ENCODE measurements at places on chromosomes 6 and 20. TPM values are rescaled to one million over a fixed set of nuclear protein-coding genes. Genes with fewer than 3 reads are reported as not detected.

DNA sequence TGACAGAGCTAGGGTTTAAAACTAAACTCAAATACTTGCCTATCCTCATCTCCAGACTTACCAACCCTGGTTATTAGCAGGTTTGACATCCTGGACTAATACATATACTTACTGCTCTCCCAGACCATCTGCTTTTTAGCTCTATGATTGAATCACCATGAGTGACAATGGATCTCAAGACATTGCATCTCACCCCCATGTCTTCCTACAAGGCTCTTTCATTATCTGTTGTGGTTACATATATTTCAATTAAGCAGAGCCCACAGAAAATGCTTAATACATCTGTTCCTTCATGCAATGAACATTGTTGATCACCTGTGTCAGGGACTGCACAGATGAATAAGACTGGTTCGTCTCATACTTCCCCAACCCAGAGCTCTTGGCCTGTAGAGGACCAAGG is 19.4 kb downstream of the SAMD3 start:
- no peak for DNase-seq
- H3K27me3 ChIP-seq = no peaks in the 10 kb centered on the region
- 0 out of 2 replicates have a peak overlapping the region, but pooled peaks have one; percentile 2 for H3K27ac ChIP-seq
- peaks cover 10% of the 10 kb centered on the region for H3K4me1 ChIP-seq
- H3K36me3 ChIP-seq = no peaks in the 10 kb centered on the region

- DNase-seq = no peak
- H3K4me1 ChIP-seq = peaks cover 13% of the 10 kb centered on the region
- H3K27me3 ChIP-seq = no peaks in the 10 kb centered on the region
- H3K36me3 ChIP-seq = peaks cover 20% of the 10 kb centered on the region
- H3K27ac ChIP-seq = peak overlapping the region; percentile 6
- no peak overlapping the region for H3K4me3 ChIP-seq
These were observed 43.0 kb downstream of the RPRD1B start for GRCh38 chr20:38076548-38076947.

DNA sequence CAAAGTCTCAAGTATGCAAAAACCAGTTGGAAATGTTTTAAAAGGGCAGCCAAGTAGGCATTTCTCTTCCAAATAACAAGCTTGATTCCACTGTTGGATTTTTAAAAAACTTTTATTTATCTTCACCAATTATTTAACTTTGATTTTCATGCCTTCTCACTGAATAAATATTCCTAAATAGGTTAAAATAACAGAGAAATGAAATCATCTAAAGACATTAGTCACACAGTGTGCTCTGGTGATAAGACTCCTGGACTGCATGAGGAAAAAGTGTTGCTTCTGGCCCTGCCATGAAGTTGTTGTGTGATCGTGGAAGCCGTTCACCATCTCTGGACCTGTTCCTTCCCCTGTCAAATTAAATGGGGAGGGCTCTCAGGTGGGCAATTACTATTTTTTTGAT is 33.8 kb upstream of the IGF2R start:
- H3K4me1 ChIP-seq = peaks cover 14% of the 10 kb centered on the region
- H3K36me3 ChIP-seq = no peaks in the 10 kb centered on the region
- no peak overlapping the region for H3K4me3 ChIP-seq
- no peak for DNase-seq
- no peaks in the 10 kb centered on the region for H3K27me3 ChIP-seq
- no peak overlapping the region for H3K27ac ChIP-seq

The AFDN gene
- 11.8 TPM for polyA plus RNA-seq

The SDCBP2 gene
- 2.1 TPM for polyA plus RNA-seq

The BTNL2 gene
- polyA plus RNA-seq = not detected
